ENCODE measurements at places on chromosomes 2 and 18. TPM values are rescaled to one million over a fixed set of nuclear protein-coding genes. Genes with fewer than 3 reads are reported as not detected.
A peak's percentile ranks its signal among the peaks of the same experiment; 100 is the strongest.

LNPK gene
- total RNA-seq, result 54.0 TPM

RHBDD1 gene
- 13.2 TPM for total RNA-seq

DNA sequence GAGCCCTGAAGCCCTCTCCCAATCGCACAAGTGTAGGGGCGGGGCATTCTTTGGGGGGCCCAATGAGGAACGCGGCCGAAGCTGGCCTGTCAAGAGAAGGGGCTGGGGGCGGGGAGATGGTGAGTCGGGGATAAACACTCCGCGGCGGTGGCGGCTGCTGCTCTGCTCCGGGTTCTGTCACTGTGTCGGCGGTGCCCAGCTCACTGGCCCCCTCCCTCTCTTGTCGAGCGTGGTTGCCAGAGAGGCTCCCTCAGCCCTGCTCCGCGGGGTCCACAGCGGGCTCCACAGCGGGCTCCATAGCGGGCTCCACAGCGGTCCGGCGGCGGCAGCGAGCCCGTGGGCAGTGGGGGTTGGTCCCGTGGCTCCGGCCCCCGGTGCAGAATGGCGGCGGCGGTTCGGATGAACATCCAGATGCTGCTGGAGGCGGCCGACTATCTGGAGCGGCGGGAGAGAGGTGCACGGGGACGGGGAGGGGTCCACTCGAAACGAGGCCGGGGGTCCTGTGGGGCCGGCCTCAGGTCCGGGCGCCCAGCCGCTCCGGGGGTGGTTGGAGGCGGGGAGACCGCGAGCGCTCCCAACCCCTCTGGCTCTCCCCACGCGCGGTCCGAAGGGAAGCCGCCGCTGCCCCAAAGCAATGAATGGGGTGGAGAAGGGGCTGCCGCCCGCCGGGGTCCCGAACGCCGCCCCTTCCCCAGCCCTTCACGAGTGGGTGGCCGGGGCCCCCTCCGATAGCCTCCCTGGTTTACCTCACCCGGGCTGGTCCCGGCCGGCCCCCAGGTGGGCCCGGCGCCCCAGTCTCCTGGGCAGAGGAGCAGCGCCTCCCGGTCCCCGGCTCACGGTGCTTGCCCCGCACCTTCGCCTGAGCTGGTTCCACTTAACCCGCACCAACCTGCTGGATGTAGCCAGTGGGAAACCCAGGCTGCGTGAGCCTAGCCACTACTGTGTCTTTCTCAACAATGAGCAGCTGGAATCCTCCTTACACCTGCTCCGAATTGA, at the start of gene MXD1:
Gene MXD1, plus strand, starts transcription at position 160 of the 996 bp plus-strand sequence. Its CDS starts 222 bp downstream, at position 382.
- DNase-seq, result no peak

DNA sequence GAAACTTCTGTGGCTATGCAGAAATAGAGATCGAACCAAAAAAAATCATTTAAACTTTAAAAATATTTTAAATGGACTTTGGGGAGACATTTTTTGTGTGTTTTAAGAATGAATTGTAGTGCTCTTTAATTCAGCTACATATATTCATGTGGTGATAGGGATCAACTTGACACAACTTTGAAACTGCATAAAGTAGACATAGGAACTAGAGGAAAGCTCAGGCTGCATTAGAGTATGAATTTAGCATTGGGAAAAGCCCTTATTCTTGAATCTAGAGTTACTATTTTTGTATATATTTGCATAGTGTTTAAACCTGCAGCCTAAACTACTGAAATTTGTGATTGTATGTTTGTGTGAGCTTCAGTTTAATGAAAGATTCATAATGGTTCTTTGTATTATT, 78.3 kb downstream of the SLC39A10 start:
- no peak for DNase-seq

TSHZ1 gene
- 4.1 TPM for total RNA-seq

DNA sequence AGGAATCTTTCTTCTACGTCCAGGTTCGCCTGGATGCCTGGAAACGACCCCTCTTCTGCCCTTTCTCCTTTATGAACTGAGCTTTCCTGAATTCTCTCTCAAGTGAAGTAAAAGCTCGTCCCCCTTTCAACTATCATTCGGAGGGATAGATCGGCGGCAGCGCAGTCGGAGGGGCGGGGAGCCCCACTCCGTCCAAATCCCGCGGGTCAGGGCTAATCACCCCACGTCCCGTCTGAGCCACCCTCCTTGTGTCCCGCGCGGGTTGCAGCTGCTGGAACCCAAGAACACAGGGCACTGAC, 367 bp downstream of the FBXO48 start:
- DNase-seq, result no peak

GRCh38 chr18:62898359-62898758, 183.0 kb downstream of the PHLPP1 start:
- DNase-seq, result no peak

DNA sequence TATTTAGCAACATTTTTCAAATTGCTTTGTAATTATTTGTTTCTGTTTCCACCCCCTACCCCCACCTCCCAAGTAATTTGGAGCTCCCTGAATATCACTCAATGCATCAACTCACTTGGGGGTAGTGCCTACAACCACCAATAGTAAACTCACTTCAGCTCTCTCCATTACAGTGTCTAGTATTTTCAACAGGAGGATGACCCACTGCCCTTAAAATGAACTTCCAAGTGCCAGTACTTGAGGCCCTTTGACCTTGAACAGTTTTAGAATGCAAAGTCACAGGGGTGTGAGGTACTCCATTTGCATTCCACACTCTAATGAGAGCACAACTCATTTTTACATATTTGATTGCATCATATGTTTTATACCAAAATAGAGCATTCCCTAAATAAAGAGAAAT, 523.0 kb downstream of the ERBB4 start:
- DNase-seq, result no peak

DNA sequence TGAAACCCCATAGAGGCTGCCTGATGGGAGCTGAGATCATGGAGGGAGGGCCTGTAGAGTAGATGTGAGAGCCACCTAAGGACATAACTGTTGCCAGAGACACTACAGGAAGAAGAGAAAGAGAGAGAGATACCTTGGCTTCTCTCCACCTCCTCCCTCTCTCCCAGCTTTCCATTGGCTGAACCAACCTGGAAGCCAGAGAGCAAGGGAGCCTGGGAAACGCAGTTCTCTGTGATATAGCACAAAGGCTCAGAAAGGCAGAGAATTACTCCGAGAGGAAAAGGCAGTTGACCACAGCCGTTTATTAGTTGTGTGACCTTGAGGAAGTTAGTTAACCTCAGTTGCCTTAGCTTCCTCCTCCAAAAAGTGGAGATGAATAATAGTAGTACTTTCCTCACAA, 37.7 kb upstream of the MAT2A start:
- DNase-seq, result peak; percentile 58

DNA sequence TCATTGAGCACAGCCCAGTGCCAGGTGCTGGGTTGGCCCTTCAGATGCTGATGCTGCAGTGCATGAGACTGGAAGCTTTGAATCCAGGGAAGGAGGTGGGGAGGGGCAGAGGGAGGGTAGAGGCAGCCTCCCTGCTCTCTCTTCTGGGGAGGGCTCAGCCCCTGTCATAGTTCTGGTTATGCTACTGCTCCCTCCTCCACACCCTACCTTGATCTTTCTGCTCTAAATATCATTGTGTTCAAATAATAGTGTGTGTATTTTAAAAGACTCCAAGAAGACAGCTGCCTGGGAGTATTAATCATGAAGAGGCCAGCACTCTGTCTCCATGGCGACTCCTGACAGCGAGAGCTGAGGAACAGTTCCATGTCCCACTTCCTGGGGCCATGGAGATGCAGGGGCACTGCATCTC, 3.8 kb upstream of the EGR4 start:
- DNase-seq, result no peak

PIEZO2 gene
- total RNA-seq, result 0.61 TPM

GRCh38 chr2:567865-568638, 109.2 kb downstream of the TMEM18 start:
- DNase-seq, result peak; percentile 34

- DNase-seq, result no peak
Measured at GRCh38 chr18:35159782-35160181, 81.1 kb upstream of the ZNF397 start.

VIT gene
- total RNA-seq, result not detected

GRCh38 chr2:140650825-140651224, 1480.0 kb downstream of the LRP1B start:
- no peak for DNase-seq

GRCh38 chr2:70300771-70301343, 1.0 kb downstream of the FAM136A start:
- no peak for DNase-seq

LBX2 gene
- total RNA-seq, result 7.7 TPM

ARL5A gene
- total RNA-seq, result 57.5 TPM

DNA sequence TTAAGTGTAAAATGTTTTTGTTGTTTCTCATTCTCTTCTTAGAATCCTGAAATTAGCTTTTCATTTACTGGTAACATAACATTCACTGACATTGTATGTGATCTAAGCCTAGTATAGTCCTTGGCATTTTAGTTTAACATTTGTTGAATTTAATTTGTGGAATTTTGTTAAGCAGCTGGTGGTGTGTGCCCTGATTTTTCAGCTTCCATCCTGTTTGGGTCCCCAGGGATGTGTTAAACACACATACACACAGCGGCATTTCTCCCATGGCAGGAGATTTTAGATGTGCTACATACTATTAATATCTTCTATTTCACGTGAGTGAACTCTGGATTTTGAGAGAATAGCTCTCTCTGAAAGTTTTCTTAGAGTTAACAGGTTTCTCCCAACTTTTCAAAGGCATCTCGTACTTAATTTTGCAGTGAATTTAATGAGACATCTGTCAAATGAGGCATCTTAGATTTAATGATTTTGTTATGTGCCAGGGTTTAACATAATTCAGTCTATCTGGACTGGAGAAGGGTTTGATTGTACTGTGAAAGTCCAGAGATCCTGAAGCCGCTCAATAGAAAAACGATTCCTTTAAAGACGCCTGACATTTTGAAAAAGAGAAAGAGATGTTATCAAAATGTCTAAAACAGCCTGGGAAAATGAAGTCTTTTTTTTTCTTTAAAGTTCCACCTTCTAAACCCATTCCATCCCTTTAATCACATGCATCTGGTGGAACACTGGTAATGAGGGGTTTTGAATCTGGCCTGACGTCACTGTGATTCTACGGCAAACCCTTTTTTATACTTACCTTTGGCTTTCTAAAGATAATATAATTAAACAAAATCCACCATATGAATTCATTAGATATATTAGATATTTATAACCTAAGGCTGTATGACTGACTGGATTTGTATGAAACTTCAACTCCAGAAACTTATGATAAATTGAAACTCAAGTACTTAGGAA, 6.8 kb downstream of the PHLPP1 start:
- DNase-seq, result peak; percentile 28

MERTK gene
- 220 TPM for total RNA-seq

DNA sequence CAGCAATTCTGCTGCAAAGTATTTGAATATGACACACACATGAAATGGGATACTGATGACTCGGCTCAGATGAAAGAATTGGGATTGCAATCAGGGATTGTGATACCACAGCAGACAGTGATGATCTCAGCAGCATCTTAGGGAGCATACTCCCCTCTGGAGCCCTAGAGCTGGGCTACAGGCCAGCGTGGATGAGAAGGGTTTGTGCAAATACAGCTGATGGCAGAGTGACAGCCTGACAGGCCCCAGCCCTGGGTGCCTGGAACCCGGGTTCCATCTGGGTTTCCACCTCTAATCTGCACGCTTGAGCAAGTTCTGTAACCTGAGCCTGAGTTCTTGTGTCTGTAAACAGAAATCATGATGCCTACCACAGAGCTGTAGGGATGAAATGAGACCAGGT, 418.0 kb downstream of the LRATD1 start:
- DNase-seq, result no peak

- no peak for DNase-seq
Measured at GRCh38 chr2:191806396-191806795, 40.5 kb downstream of the CAVIN2 start.

PHLPP1 gene
- total RNA-seq, result 15.8 TPM

EFR3B gene
- 7.9 TPM for total RNA-seq

DNA sequence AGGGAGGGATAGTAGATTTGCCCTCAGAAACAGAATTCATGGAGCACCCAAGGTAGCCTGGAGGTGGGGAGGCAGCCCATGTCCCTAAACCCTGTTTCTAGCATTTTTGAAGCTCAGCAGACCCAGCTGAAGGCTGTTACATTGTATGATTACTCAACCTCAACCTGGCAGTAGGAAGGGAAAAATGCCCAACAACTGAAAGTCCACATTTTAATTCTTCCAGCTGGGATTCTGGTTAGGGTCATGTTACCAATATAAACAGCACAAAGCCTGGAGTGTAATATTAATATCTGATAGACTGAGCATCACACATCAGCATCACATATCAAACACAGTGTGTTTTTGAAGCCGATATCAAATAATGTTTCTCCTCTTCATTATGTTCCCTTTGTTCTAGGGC, 437.0 kb downstream of the HRH4 start:
- DNase-seq, result no peak

DNA sequence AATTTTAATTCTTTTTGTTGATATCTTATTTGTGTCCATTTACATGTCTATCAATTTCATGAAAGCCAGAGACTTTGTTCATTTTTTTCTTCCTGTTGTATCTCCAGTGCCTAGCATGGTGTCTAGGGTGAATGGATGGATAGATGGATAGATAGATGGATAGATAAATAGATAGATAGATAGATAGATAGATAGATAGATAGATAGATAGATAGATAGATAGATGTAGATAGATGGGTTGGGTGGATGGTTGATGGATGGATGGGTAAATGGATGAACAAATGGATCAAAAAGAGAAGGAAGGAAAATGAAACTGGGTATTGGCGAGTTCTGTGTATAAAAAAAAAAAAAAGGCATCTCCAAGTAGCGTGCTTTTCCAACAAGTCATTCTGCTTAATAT, 120.5 kb downstream of the FAM124B start:
- no peak for DNase-seq

GRCh38 chr2:1594123-1594372, 150.3 kb downstream of the PXDN start:
- no peak for DNase-seq

DNA sequence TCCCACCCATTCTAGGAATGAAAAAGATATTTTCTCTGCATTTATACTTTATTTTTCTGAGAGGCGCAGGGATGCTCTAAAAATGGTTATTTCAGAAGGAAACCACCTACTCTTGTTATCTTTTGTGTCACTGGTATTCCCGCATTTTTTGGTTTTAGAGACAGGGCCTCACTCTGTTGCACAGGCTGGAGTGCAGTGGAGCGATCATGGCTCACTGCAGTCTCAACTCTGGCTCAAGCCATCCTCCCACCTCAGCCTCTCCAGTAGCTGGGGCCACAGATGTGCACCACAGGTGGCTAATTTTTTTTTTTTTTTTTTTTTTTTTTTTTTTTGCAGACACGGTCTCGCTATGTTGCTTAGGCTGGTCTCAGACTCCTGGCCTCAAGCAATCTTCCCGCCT, 135.9 kb downstream of the NCK2 start:
- no peak for DNase-seq

UGT1A10 gene
- not detected for total RNA-seq

DNA sequence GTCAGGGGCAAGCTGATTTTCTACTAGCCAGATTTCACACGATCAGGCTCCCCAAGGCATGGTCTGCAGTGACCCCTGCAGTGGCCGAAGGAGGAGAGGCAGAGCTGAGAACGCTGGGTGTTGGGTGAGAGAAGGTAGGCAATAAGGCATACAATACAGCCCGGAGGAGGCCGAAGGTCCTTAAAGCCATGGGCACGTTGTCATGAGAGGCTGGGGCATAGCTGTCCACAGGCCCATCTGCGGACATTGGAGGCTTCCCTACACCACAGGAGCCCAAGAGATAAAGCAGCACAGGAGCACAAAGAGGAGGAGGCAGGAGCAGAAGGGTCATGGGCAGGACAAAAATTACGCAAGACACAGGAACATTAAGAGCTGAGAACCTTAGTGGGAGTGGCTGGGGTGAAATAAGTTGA, 16.7 kb upstream of the BZW1 start:
- no peak for DNase-seq

Measured in SK-MEL-5 (cell line).